ENCODE measurements at places on chromosomes 5 and 9. TPM values are rescaled to one million over a fixed set of nuclear protein-coding genes. Genes with fewer than 3 reads are reported as not detected.

The GLRA1 gene
- total RNA-seq: not detected

The TMEM203 gene
- total RNA-seq: 24.2 TPM

The EQTN gene
- total RNA-seq: 0.74 TPM

The SLC31A2 gene
- 5.1 TPM for total RNA-seq

GRCh38 chr5:137506296-137506695 lies 7.2 kb upstream of the SPOCK1 start:
- DNase-seq: no peak

- no peak for DNase-seq
Observed at GRCh38 chr5:1779021-1779680, 20.5 kb downstream of the MRPL36 start.

DNA sequence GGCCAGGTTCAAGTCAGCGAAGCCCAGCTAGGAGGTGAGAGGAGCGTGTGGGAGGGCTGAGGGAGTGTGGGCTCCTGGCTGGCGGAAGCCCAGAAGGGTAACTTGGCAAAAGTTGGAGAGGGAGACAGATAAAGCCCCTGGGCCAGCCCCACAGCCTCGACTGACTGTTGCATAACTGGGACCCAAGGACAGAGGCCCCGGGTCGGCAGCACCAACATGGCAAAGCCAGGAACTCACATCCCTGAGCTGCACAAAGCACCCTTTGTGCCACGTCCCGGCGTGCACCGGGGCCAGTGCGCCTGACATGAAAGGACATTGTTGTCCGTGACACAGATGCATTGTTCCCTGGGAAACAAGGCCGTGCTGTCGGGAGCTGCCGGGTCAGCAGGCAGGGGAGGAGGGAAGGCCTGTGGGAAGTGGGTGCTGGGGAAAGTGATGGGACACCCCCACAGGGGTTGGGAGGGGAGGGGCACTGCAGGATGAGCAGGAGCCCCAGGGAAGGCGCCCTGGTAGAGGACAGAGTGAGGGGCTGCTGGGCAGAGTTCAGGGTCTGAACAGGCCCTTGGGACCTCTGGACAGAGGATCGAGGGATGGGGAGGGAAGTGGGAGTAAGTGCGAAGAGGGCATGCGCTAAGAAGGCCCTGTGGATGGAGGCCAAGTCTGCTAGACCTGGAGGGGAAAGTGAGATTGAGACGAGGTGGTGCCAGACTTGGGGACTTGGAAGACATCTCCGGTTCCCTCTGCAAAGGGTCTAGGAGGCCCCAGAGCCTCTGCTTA lies 13.0 kb upstream of the DPM2 start:
- DNase-seq: no peak

DNA sequence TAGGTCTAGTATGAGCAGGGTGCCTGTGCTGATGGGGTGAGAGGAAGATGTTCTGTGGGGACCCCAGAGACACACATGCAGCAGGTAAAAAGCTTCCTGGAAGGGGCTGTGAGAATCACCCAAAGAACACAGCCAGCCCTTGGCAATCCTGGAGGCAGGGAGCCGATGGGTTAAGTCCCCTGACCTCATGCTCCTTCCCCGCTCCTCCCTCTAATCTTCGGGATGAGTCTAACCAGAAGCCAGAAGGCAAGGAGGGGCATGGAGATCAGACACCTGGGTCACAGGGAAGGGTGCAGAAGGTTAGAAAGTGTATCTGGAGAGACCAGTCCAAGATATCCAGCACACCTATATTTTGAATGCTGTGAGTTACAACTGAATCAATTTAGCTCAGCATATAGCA lies 274.1 kb upstream of the PAPPA start:
- no peak for DNase-seq

DNA sequence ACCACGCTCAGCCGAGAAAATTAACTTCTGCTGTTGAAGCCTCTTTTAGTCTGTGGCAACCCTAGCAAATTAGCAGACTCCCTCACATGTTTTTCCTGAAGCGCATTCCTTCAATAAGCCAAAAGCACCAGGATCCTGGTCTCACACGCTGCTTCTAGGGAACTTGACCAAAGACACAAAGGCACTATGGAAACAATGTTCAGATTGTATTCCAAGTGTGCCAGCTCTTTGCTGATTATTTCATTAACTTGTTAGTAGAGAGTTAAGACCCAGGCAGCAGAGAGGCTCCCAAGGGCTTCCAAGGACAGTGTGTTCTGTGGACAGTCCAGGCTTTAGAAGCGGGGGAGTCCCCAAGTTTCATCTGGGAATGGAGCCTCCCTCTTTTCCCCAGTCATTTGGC lies 94.4 kb upstream of the BASP1 start:
- no peak for DNase-seq

Data from urinary bladder (tissue), 4 donors.